Thoracic aorta (tissue), 2 donors: ENCODE measurements at places on chromosomes 13 and 19.
A peak's percentile ranks its signal among the peaks of the same experiment; 100 is the strongest.

GRCh38 chr13:43804461-43805070 lies 17.8 kb upstream of the ENOX1 start:
- H3K4me1 ChIP-seq, result peaks cover 5% of the 10 kb centered on the region
- no peaks in the 10 kb centered on the region for H3K27me3 ChIP-seq
- no peak for DNase-seq

GRCh38 chr19:15280915-15281683 lies 48.9 kb upstream of the EPHX3 start:
- H3K27me3 ChIP-seq, result no peaks in the 10 kb centered on the region
- H3K27ac ChIP-seq, result peak overlapping the region; percentile 75
- peaks cover 85% of the 10 kb centered on the region for H3K4me1 ChIP-seq
- H3K36me3 ChIP-seq, result no peaks in the 10 kb centered on the region
- peak overlapping the region; percentile 3 for H3K4me3 ChIP-seq

DNA sequence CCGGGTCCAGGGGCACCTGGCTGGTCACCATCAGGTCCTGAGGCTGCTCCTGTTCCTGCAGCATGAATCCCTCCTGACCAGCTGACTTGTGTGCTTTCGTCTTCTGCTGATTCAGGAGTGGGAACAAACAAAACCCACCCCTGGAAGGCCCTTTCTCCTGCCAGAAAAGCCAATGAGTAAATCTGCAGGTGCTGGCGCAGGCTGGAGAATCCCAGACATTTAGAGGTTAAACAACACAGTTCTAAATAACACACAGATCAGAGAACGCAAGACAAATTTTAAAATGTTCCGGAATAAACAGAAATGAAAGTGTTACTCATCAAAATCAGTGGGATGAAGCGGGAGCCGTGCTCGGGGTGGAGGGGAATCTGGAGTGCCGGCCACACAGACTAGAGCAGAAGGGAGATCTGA lies 60.6 kb upstream of the C13orf46 start:
- H3K4me3 ChIP-seq, result peak overlapping the region; percentile 45
- no peak for DNase-seq
- H3K36me3 ChIP-seq, result no peaks in the 10 kb centered on the region
- H3K27ac ChIP-seq, result peak overlapping the region; percentile 12

GRCh38 chr13:98798849-98799645 lies 46.6 kb upstream of the SLC15A1 start:
- no peak overlapping the region for H3K27ac ChIP-seq
- no peak for DNase-seq
- no peaks in the 10 kb centered on the region for H3K4me1 ChIP-seq
- no peak overlapping the region for H3K4me3 ChIP-seq
- H3K36me3 ChIP-seq, result peaks cover 13% of the 10 kb centered on the region
- H3K27me3 ChIP-seq, result no peaks in the 10 kb centered on the region

DNA sequence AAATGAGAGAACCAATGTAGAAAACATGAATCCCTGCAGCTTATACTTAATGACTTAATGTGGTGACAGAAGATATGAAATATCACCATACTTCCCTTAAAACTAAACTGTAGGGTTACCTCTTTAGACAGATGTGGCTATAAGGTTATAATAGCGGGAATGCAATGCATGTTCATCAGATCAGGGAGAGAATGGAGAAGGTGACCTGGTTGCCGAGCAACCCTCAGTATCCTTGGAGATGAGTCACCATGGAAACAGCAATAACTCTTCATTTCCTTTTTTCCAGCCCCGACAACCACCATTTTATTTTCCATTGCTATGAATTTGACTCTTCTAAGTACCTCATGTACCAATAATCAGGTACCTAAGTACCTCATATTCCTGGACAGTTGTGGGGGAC lies 28.0 kb upstream of the ZNF835 start:
- no peaks in the 10 kb centered on the region for H3K36me3 ChIP-seq
- no peak overlapping the region for H3K4me3 ChIP-seq
- H3K27ac ChIP-seq, result no peak overlapping the region
- DNase-seq, result no peak

GRCh38 chr19:56972291-56972841 lies 131.8 kb upstream of the PEG3 start:
- no peaks in the 10 kb centered on the region for H3K27me3 ChIP-seq
- no peaks in the 10 kb centered on the region for H3K36me3 ChIP-seq
- no peak for DNase-seq
- no peak overlapping the region for H3K27ac ChIP-seq
- H3K4me1 ChIP-seq, result no peaks in the 10 kb centered on the region

DNA sequence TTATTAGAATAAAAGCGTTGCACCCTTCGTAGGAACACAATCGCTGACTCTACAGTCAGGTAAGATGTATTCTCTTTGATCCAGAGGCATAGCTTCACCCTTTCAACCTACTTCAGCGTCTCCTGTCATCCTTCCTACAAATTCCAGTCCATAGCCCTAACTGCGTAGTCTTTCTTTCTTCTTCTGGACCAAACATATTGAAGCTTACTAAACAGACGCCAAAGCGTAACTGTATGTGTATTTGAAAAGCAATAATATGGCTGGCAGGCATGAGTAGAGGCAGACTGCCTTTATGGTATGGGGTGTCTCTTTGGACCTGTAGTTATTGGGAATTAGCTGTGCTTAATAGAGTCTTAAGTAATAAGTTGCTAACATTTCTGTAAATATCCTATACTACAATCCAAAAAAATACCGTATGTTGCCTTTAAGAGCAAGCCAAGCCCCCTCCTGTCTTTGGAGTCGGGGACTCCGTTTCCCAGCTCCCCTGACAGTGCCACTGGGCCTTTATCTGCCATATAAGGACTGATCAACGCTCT lies 392 bp upstream of the ZNF548 start:
- H3K36me3 ChIP-seq, result peaks cover 11% of the 10 kb centered on the region
- H3K4me3 ChIP-seq, result peak overlapping the region; percentile 83
- H3K27ac ChIP-seq, result peak overlapping the region; percentile 96
- peaks cover 16% of the 10 kb centered on the region for H3K4me1 ChIP-seq
- H3K27me3 ChIP-seq, result no peaks in the 10 kb centered on the region

DNA sequence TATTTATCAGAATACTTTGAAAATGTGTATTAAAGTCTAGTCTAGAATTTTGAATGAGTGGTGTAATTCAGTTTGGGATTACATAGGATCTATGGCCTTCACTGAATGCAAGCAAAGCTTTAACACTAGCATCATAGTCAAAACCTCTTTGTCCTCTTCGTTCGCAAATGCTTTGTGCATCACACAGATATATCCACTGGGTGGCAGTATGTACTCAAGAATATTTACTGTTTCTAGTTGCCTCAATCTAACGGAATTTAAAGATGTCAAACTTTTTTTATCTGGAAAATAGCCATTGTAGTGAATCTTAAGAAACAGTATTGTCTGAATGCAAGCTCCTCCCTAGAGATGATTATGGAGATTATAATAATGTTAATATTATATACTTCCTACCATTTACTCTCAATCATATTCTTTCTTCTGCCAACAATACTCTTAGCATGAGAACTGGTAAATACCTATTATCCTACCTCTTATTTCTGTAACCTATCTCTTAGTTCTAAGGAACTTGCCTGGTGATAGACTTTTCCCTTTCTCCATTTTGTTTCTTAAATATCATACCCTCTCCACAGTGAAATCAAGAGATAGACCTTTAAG lies 25.8 kb downstream of the LACC1 start:
- no peak overlapping the region for H3K4me3 ChIP-seq
- H3K27ac ChIP-seq, result no peak overlapping the region
- peaks cover 9% of the 10 kb centered on the region for H3K4me1 ChIP-seq
- no peak for DNase-seq
- H3K27me3 ChIP-seq, result no peaks in the 10 kb centered on the region

- no peaks in the 10 kb centered on the region for H3K27me3 ChIP-seq
- peaks cover 30% of the 10 kb centered on the region for H3K4me1 ChIP-seq
- no peak for DNase-seq
- no peaks in the 10 kb centered on the region for H3K36me3 ChIP-seq
- H3K27ac ChIP-seq, result no peak overlapping the region
- H3K4me3 ChIP-seq, result peak overlapping the region; percentile 33
Measured at GRCh38 chr13:51998723-51999509, 12.3 kb downstream of the ATP7B start.

- no peak overlapping the region for H3K4me3 ChIP-seq
- no peak for DNase-seq
- no peak overlapping the region for H3K27ac ChIP-seq
- no peaks in the 10 kb centered on the region for H3K4me1 ChIP-seq
- H3K36me3 ChIP-seq, result no peaks in the 10 kb centered on the region
Measured at GRCh38 chr13:66378894-66379293, 851.2 kb downstream of the PCDH9 start.

DNA sequence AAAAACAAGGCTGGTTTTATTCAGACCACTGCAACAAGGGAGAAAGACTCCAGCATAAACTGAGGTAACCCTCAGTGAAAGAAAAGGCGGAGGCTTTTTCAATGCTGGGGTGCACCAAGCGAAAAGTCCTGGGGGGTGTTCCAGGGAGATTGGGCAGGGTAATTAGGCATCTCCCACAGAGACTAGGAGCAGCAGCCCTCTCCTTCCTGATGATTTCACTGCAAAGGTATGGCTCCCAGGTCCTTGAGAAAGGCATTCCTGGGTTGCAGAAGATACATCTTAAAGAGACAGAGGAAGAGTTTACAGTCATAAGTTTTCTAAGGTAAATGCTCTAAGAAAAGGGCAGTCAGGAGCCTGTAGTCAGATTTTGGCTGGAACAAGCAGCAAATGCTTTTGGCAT lies 412.0 kb downstream of the FOXO1 start:
- peaks cover under 1% of the 10 kb centered on the region for H3K4me1 ChIP-seq
- H3K27me3 ChIP-seq, result no peaks in the 10 kb centered on the region
- no peak overlapping the region for H3K4me3 ChIP-seq
- no peak overlapping the region for H3K27ac ChIP-seq
- no peak for DNase-seq

DNA sequence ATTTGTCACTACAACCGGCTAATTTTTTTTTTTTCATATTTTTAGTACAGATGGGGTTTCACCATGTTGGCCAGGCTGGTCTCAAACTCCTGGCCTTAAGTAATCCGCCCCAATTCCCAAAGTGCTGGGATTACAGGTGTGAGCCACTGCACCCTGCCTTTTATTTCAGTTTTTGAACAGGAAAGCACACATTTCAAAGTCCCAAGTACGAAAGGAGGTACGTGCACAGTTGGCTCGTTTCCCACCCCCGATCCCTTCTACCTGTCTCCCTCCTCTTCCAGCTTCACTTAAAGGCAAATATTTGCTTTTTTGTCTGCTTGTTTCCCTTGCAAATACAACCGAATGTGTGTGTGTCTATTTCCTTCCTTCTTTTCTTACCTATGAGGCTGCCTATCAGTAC lies 30.5 kb downstream of the ZIC5 start:
- no peaks in the 10 kb centered on the region for H3K27me3 ChIP-seq
- DNase-seq, result no peak
- H3K4me3 ChIP-seq, result no peak overlapping the region
- H3K27ac ChIP-seq, result no peak overlapping the region
- no peaks in the 10 kb centered on the region for H3K36me3 ChIP-seq

DNA sequence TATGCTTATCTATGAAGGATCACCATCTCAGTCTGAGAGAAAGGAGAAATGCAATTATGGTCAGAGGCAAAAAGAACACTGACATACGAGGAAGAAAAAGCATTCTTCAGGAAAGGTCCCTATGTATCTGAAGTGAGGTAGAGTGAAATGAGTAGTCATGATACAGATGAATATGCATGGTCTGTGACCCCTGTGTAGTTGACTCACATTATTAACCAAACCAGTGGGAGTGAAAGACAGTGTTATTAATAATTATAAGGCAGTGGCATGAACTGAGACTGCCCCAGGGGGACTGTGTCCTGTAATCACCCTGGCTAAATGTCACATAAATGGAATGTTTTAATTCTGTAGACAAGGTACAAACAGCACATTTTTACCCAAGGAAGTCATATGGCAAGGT lies 1320.2 kb upstream of the PCDH9 start:
- no peaks in the 10 kb centered on the region for H3K27me3 ChIP-seq
- H3K36me3 ChIP-seq, result no peaks in the 10 kb centered on the region
- no peak overlapping the region for H3K27ac ChIP-seq
- no peak overlapping the region for H3K4me3 ChIP-seq
- DNase-seq, result no peak

DNA sequence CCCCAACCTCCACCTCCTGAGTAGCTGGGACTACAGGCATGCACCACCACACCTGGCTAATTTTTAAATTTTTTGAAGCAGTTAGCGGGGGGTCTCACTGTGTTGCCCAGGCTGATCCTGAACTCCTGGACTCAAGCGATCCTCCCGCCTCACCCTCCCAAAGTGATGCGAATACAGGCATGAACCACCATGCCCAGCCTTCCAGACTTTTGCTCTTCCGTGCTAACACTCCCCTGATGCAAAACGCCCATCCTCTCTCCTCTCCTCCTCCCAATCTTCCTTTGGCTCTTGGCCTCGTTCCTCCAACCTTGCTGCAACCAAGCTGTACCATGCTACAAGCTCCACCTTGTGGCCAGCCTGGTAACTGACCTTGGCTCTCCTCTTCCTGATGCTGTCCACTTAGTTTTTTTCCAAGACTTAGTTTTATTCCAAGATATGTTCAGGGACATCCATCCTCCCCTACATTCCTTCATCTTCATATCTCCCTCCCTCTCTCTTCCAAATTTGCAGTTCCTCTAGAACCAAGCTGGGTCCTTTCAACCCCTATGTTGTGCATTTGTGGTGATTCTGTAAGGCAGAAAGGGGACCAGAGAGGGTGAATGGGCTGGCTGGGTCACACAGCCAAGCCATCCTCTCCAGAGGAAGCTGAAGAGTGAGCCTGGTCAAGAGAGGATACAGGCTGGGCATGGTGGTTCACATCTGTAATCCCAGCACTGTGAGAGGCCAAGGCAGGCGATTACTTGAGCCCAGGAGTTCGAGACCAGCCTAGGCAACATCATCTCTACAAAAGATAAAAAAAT lies 32.8 kb downstream of the TINCR start:
- H3K27me3 ChIP-seq, result no peaks in the 10 kb centered on the region
- H3K4me1 ChIP-seq, result peaks cover 6% of the 10 kb centered on the region
- no peak for DNase-seq
- no peak overlapping the region for H3K4me3 ChIP-seq

GRCh38 chr19:29576761-29577648 lies 29.1 kb upstream of the POP4 start:
- H3K36me3 ChIP-seq, result no peaks in the 10 kb centered on the region
- no peak overlapping the region for H3K4me3 ChIP-seq
- H3K27me3 ChIP-seq, result no peaks in the 10 kb centered on the region

DNA sequence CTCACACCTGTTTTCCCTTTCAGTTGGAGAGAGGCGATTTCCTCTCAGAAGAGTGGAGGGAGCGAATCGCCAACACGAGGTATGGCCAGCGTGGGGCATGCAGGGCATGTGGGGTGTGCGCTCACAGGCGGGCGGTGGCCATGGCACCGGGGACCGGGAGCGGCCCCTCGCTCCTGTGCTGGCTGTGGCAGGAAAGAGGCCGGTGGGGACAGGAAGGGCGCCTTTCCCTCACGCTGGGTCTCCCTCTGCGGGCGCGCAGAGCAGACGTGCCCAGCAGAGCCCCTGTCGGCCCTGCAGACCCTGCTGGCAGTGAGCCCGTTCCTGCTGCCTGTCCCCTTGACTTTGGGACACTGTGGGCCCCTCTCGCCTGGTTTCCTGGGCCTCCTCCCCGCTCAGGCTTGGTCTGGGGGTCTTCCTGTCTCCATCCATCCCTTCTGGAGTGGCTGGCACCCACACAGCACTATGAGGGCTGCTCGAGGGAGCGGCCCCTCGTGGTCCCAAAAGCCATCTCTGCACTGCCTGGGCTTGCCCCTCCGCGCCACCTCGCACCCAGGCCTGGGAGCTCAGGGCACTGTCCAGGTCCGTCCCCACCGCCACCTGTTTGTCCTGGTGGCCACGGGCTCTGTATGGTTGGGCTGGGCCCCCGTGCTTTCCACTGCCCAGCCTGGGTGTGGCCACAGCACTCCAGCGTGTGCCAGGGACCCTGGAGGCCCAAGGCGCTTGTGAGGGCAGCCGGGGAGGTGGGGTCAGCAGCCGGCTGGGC lies 36.1 kb downstream of the PLEKHJ1 start:
- no peak overlapping the region for H3K4me3 ChIP-seq
- H3K4me1 ChIP-seq, result no peaks in the 10 kb centered on the region
- no peaks in the 10 kb centered on the region for H3K27me3 ChIP-seq
- no peak for DNase-seq
